ENCODE measurements at places on chromosomes 5 and 9.

GRCh38 chr5:54616031-54616430, 98.5 kb downstream of the SNX18 start:
- ATAC-seq = peak; percentile 81

- no peak for ATAC-seq
These were observed 438.0 kb upstream of the WWC1 start for GRCh38 chr5:167853421-167853820.

- no peak for ATAC-seq
These were observed 361.8 kb downstream of the CDH18 start for GRCh38 chr5:19626211-19626610.

DNA sequence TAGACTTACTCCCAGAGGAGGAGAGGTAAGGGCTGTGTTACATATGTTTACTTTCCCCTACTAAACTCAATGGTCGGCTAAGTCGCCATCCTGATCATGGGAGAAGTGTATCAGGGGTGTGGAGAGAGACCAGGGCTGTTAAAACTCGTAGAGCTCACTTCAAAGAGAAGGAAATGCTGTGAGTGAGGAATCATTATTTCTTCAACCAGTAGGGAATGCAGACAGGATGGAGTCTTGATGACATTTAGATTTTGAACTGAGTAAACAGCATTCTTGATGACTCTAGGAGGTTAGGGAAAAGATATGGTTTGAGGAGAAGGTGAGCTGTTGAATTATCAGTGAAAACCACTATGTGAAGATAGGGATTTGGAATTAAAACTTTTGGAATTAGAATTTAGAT, 17.3 kb downstream of the RECK start:
- no peak for ATAC-seq

DNA sequence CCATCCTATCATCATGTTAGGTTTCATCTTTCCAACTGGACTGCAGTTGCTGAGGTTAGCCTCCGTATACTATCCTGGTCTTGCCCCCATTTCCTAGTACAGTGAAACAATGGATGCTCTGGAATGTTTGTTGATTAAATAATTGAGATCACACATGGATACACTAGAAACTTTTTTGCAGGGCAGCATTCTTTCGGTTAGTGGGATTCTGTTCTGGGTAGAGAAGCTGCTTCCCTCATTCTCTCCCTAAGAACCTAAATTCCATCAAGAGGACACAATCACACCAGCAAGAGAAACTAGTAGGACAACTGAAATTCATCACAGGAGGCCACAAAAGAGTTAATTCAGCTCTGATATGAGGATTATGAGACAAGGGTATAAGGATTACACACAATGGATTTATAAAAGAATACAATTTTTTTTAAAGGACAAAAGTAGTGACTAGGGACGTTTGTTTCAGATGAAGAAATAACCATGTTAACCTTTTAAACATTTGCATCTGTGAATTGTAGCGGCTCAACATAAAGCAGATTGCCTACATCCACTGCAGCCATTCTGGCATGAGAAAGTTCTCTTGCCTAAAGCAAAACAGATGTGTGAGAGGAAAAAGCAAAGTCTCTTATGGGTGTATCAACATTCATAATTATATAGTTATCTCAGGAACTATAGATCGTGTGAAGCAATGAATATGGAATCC, 162.7 kb upstream of the LHFPL2 start:
- no peak for ATAC-seq

GRCh38 chr5:178182158-178182876, 4.9 kb downstream of the GMCL2 start:
- no peak for ATAC-seq

DNA sequence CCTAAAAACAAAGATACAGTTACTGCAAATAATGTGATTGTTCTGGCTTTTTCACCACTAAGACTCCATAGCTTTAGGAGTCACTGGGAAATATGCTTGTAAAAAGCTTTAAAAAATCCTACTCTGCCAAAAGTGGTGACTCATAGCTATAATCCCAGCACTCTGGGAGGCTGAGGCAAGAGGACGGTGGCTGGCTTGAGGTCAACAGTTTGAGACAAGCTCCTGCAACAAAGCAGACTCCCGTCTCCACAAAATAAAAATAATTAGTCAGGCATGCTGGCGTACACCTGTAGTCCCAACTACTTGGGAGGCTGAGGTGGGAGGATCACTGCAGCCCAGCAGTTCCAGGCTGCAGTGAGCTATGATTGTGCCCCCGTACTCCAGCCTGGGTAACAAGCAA, 406.4 kb downstream of the HTR1A start:
- ATAC-seq = no peak

DNA sequence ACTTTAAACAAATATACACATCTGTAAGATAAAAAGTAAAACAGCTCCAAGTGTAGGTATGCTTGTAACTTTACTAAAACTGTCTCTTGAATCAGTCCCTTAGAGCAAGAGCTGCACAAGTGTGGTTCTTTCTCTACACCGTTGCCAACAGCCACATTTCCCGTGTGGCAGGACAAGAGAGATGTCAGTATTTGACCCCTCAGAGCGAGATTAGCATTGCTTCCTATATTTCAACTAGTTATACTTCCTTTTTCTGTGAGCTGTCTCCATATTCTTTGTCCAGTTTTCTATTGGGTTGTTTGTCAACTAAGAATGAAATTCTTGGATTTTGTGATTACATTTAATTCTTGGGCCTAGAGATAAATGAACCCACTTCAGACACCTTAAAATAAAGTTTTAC, 8.0 kb downstream of the PLIN2 start:
- ATAC-seq = no peak

DNA sequence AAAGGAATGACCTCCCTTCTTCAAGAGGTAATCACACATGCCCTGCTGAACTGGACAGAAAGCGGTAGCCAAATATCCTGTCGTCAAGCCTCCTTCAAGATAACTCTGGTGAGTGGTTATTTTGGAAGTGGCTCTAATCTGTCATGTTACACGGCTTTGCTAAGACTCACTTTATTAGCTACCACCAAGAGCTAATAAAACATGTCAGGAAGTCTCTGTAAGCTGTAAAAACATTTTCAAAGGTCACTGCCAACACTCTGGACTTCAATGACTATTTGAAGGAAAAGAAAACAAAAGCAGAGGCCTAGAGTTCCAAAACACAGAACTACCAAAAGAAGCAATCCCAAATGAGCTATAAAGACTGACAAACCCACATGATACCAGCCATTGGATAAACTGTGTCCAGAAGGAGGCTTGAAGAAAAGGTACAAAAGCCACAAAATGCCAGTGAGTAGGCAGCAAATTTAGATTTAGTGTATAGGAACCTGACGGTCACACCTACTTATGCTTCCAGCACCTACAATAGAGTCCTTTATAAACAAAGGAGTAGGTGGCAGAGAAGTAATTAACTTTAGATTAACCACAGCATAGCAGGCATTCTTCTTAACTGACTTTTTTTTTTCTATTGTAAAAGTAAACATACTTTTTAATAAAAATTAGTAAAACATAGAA, 97.3 kb upstream of the EQTN start:
- ATAC-seq = no peak

DNA sequence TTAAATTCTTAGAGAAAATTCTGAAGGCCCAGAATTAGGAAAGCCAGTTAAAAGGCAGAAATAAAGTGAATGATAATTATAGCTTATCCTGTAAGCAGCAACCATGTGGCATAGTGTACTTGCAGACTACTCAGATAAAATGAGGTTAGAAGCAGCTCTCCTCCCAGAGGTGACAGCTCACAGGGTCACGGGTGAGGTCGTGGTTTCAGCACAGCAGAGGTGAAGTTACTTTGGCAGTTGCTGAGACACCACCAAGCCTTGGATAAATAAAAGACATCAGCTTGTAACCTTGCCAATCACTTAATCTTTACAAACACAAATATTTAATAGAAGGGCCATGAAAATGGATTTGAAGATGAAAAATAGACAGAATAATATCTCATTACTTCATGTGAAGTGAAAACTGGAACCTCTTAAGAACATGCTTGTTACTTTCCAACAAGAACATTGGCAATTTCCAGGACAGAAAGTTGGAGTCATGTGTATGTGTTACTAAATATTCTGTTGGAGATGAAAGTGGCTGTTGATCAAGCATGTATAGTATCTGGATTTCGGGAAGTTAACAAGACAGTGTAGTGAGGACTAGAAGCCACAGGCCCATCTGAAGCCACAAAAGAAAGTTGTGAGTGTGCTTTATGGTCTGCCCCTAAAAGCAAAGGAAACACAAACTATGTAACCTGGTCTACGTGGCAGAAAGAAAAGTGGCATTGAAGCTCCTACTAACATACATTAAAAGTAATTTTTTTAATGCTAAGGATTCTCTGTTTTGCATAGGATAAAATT, 134.4 kb downstream of the ERCC6L2 start:
- no peak for ATAC-seq

- ATAC-seq = no peak
These were observed 13.7 kb upstream of the KIF4B start for GRCh38 chr5:154999865-155000264.
